ENCODE measurements at places on chromosomes 1 and 21. TPM values are rescaled to one million over a fixed set of nuclear protein-coding genes. Genes with fewer than 3 reads are reported as not detected.

DNA sequence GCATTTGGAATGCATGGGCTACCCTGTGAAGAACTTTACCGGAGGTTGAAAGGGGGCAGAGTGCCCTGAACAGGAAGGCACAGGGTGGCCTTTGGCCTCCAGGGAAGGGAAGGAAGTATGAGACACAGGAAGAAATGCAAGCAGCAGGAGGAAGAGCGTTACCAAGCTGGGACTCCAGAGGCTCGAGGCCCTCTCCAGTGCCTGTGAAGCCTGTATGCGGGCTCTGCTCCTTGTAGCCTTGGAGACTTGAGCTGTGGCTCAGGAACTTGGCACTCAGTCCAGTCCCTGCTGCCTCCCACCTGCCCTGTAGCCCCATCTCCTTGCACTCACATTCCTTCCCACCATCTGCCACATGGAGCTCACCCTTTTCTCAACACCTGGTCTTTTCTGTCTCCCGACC lies 33.5 kb upstream of the RNF19B start:
- no peak overlapping the region for H3K4me3 ChIP-seq
- H3K4me1 ChIP-seq = peaks cover 17% of the 10 kb centered on the region
- no peaks in the 10 kb centered on the region for H3K36me3 ChIP-seq
- peak overlapping the region; percentile 80 for H3K27ac ChIP-seq

GRCh38 chr21:37546299-37546908 lies 179.8 kb downstream of the DYRK1A start:
- H3K4me3 ChIP-seq = no peak overlapping the region
- H3K36me3 ChIP-seq = peaks cover 9% of the 10 kb centered on the region
- peak overlapping the region; percentile 11 for H3K27ac ChIP-seq
- H3K27me3 ChIP-seq = peaks cover 12% of the 10 kb centered on the region

GRCh38 chr1:169623132-169623926 lies 6.6 kb downstream of the SELP start:
- peaks cover 4% of the 10 kb centered on the region for H3K27me3 ChIP-seq
- no peaks in the 10 kb centered on the region for H3K36me3 ChIP-seq

DNA sequence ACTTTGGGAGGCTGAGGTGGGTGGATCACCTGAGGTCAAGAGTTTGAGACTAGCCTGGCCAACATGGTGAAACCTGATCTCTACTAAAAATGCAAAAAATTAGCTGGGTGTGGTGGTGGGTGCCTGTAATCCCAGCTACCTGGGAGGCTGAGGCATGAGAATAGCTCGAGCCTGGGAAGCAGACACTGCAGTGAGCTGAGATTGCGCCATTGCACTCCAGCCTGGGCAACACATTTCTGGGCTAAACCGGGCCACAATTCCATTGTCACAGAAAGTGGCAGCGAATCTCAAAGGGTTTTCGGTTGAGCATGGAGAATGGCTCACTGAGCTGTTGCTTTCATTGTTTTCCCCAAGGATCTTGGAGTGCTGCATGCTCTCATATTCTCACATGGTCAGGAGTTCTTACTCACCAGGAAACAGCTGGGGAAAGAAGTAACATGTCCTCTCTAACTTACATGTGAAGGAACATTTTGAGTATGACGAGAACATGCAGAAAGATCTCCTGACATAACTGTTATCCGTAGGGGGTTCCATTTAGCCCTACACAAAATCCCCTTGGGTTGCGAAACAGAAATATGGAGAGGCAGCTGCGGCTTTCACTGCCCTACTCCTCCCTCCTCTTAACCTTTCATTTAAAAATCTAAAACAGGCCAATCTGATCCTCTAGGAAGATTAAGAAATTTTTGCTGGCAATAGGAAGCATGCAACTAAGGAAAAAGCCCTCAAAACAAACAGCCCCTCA lies 341.1 kb downstream of the PCP4 start:
- H3K36me3 ChIP-seq = no peaks in the 10 kb centered on the region
- H3K4me1 ChIP-seq = no peaks in the 10 kb centered on the region
- H3K27me3 ChIP-seq = peaks cover 2% of the 10 kb centered on the region

DNA sequence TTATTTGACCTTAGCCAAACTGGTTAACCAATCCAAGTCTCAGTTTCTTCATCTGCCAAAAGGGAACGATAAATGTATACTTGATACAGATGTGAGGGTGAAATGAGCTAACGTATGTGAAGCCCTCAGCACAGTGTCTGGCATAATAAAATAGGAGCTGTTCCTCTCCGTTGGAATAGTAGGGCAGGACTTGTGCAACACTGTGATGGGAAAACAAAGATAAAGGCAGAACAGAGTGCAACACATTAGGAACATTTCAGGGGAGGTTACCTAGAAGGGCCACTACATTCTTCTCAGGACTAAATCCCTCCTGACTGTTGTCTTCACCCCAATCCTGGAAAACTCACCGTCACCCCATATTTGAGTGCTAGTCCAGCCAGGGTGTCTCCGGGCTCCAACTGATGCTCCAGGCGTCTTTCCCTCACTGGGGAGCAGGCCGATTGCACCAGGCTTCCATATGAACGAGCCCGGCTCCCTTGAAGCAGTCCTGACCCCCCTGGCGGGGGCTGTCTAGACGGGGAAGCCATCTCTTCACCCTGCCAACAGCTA lies 896 bp downstream of the LYSMD1 start:
- H3K27me3 ChIP-seq = peaks cover 9% of the 10 kb centered on the region
- H3K36me3 ChIP-seq = peaks cover 14% of the 10 kb centered on the region
- H3K4me3 ChIP-seq = peak overlapping the region; percentile 94
- peaks cover 46% of the 10 kb centered on the region for H3K4me1 ChIP-seq

Gene KIF26B
- 0.07 TPM for polyA plus RNA-seq

- DNase-seq = no peak
- H3K27me3 ChIP-seq = peaks cover 4% of the 10 kb centered on the region
- no peaks in the 10 kb centered on the region for H3K4me1 ChIP-seq
- H3K4me3 ChIP-seq = no peak overlapping the region
- no peaks in the 10 kb centered on the region for H3K36me3 ChIP-seq
Measured at GRCh38 chr1:57248830-57249229, 175.0 kb downstream of the DAB1 start.

DNA sequence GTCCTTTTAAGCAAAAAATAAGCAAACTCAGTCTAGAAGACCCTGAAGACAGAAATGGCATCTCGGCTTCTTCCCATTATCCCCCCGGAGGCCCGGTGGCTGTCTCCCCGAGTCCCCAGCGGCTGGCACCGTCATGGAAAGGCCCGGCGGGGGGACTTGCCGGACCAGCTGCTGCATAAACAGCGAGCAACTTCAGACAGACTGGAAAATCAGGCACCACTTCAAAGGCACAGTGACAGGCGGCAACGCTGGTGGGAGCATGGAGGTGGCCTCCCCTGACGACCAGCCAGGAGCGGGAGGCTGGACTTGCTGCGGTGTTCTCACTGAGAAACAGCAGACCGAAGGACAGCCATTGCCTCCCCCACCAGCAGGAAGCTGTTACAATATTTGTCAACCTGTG lies 18.4 kb upstream of the C1QA start:
- H3K4me3 ChIP-seq = no peak overlapping the region
- H3K27ac ChIP-seq = no peak overlapping the region
- peaks cover 3% of the 10 kb centered on the region for H3K4me1 ChIP-seq
- no peaks in the 10 kb centered on the region for H3K36me3 ChIP-seq
- DNase-seq = no peak

Gene CLCNKB
- polyA plus RNA-seq = not detected

- H3K27ac ChIP-seq = no peak overlapping the region
- H3K27me3 ChIP-seq = peaks cover 1% of the 10 kb centered on the region
- DNase-seq = no peak
- H3K4me1 ChIP-seq = peaks cover 61% of the 10 kb centered on the region
- H3K4me3 ChIP-seq = no peak overlapping the region
Measured at GRCh38 chr1:66951513-66951912, 26.7 kb downstream of the MIER1 start.

- H3K27me3 ChIP-seq = peaks cover 18% of the 10 kb centered on the region
- H3K4me3 ChIP-seq = peak overlapping the region; percentile 43
- no peak for DNase-seq
- no peaks in the 10 kb centered on the region for H3K36me3 ChIP-seq
- H3K27ac ChIP-seq = no peak overlapping the region
Measured at GRCh38 chr1:6249739-6250689, 6.0 kb downstream of the HES3 start.

GRCh38 chr1:223700942-223701637 lies 11.2 kb upstream of the CAPN2 start:
- no peak for DNase-seq
- no peak overlapping the region for H3K27ac ChIP-seq
- no peaks in the 10 kb centered on the region for H3K36me3 ChIP-seq
- H3K27me3 ChIP-seq = peaks cover 2% of the 10 kb centered on the region

Gene DSCAM
- polyA plus RNA-seq = not detected

Gene CELA2B
- polyA plus RNA-seq = not detected

DNA sequence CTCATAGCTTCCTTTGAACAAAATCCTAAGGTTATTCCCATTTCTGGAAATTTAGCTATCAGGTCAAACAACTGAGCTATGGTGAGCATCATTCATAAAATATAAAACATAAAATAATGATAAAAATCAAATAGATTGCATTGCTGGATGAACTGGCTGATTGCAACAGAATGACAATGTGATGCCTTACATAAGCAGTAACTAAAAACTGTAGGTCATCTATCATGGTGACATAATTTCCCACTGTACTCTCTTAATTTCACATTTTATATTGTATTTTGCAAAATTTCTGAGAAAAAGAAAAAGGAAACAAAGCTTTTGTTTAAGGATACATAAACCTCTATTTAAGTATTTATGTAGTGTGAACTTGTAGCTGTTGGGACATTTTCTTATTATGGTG lies 4.6 kb downstream of the PTGER3 start:
- H3K27ac ChIP-seq = no peak overlapping the region
- no peak overlapping the region for H3K4me3 ChIP-seq
- DNase-seq = no peak
- H3K36me3 ChIP-seq = no peaks in the 10 kb centered on the region

Gene TMPRSS2
- not detected for polyA plus RNA-seq

Gene C1orf185
- not detected for polyA plus RNA-seq

Gene KCNE2
- polyA plus RNA-seq = not detected

Gene OR2L3
- not detected for polyA plus RNA-seq

GRCh38 chr1:59601041-59601441 lies 213.7 kb upstream of the HOOK1 start:
- no peak overlapping the region for H3K27ac ChIP-seq
- H3K4me1 ChIP-seq = no peaks in the 10 kb centered on the region
- peaks cover 3% of the 10 kb centered on the region for H3K27me3 ChIP-seq
- H3K36me3 ChIP-seq = peaks cover 9% of the 10 kb centered on the region

DNA sequence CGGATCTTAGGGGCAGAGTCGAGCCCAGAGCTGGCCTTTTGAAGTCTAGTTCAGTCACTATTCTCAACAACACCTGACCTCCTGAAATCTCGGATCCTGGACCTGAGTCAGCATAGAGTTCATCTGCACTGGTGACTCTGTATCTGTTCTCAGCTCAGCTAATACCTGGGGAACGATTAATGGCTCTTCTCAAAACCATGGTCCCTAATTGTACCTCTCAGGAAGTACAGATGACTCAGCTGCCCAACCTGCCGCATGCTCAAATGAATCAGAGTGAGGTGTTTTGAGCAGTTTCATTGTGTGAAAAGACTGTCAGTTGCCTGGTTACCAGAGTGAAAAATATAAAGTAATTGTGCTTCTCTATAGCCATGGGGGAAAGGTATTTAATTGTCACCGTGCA lies 89.2 kb downstream of the SLC35F3 start:
- H3K4me3 ChIP-seq = no peak overlapping the region
- no peak overlapping the region for H3K27ac ChIP-seq
- no peaks in the 10 kb centered on the region for H3K4me1 ChIP-seq
- peaks cover 4% of the 10 kb centered on the region for H3K27me3 ChIP-seq
- DNase-seq = no peak

DNA sequence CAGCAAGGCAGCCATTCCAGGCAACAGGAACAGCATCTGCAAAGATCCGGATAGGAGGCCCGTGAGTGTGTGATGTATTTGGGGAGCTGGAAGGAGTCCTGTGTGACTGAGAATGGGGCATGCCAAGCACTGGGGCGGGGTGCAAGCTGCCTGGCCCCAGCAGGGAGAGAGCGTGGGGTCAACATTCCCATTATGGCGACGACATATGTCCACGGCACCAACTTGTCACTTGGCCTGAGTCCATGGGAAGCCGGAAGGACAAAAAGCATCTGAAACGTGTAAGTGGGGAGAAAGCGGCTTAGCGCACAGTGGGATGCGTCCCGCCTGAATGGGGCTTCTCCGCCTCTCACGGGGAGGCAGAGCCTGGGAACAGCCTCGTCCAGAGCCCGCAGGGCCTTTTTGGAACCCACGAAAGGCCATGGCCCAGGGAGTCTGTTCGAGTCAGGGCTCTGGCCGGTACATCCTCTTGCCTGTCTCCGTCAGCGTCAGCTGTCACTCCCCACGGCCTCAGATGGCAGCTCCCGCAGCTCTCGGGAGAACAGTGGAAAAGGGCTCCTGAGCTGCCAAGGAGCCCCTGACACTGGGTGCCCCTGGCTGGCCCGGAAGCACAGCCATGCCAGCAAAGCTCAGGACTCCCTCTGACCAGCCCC lies 12.4 kb downstream of the EPHB2 start:
- no peak for DNase-seq
- H3K4me3 ChIP-seq = no peak overlapping the region
- no peak overlapping the region for H3K27ac ChIP-seq
- H3K36me3 ChIP-seq = no peaks in the 10 kb centered on the region

Gene FCRLB
- 14.6 TPM for polyA plus RNA-seq

Gene FNDC5
- not detected for polyA plus RNA-seq

GRCh38 chr1:162835157-162835899 lies 25.6 kb downstream of the CCDC190 start:
- no peaks in the 10 kb centered on the region for H3K36me3 ChIP-seq
- no peak for DNase-seq
- peaks cover 3% of the 10 kb centered on the region for H3K27me3 ChIP-seq

- no peak overlapping the region for H3K4me3 ChIP-seq
- no peaks in the 10 kb centered on the region for H3K36me3 ChIP-seq
- no peak for DNase-seq
Measured at GRCh38 chr1:225539575-225539974, 111.7 kb upstream of the LBR start.

DNA sequence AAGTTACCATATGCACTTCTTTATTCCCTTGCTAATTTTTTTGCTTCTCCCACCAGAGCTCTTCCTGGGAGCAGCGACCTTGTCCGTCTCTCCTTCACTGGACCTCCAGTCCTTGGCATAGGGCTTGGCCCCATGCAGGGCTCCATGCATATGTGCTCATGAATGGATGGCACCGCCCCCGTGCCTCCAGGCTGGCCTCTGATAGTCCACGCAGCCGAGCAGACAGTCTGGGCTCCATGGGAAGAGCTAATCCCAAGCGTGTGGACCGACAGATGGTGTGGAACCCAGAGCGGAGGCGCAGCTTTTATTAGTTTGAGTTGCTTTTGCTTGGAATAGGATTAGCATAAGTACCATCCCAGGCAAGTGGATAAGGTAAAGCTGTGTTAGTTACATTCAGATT lies 41.8 kb downstream of the CDCP2 start:
- peaks cover 3% of the 10 kb centered on the region for H3K36me3 ChIP-seq
- no peak overlapping the region for H3K27ac ChIP-seq
- H3K27me3 ChIP-seq = no peaks in the 10 kb centered on the region

Gene WARS2
- polyA plus RNA-seq = 9.5 TPM

DNA sequence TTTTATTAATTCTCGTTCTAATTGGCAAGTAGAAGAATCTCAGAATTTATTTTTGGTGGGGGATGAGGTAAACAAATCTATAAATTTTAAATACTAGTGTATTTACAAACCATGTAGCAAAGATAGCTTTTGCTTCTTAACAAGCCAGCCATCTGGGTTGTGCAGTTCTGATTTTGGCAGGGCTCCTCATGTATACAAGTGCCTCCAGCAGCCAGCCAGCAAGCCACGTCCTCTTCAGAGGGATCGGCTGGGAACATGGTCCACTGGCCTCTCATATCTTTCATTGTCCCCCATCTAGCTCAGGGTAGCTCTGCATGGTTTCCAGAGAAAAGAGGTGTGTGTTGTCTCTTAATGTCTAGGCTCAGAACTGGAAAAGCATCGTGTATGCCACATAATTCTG lies 659.1 kb downstream of the MRPL39 start:
- H3K4me1 ChIP-seq = no peaks in the 10 kb centered on the region
- no peaks in the 10 kb centered on the region for H3K36me3 ChIP-seq
- H3K4me3 ChIP-seq = no peak overlapping the region

All from immature natural killer cell (primary cell).